ENCODE measurements at places on chromosomes 12 and 14.
A peak's percentile ranks its signal among the peaks of the same experiment; 100 is the strongest.

- peak; percentile 64 for DNase-seq
These were observed at the start of gene TNFAIP2 for GRCh38 chr14:103122947-103123633. TNFAIP2 (plus strand) TSS chr14:103123461; CDS start chr14:103126458, 2,997 bp downstream.

DNA sequence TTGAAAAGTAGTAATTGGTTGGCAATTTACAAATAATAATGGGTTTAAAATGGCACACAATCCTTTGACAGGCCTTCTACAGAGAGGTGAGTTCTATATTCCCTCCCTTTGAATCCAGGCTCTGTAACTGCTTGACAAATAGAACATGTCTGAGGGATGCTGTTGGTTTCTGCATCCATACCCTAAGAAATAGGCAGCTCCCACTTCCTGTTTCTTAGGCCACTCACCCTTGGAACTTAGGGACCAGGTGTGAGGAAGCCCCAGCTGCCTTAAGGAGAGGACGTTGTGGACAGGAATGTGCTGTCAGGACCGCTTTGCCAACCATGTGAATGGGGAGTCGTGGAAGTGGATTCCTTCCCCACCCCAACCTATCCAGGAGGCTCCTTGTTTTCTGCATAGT is 59.4 kb downstream of the LMNTD1 start:
- DNase-seq: no peak

DNA sequence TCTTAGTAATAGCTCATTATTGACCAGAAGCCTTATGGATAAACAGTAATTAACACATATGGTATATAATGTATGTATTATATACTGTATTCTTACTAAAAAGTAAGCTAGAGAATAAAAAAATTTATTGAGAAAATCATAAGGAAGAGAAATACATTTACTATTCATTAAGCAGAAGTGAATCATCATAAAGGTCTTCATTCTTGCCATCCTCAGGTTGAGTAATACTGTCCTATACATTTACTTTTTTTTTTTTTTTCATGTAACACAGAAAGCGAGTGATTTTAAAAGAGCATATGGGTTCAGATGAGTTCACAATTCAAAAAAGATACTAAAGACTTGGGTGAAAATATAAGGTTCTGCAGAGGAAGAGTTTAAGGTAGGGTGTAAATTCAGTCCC is 152.5 kb downstream of the TGFB3 start:
- DNase-seq: no peak

GRCh38 chr14:100823413-100824080 is 2.4 kb upstream of the MEG3 start:
- no peak for DNase-seq

DNA sequence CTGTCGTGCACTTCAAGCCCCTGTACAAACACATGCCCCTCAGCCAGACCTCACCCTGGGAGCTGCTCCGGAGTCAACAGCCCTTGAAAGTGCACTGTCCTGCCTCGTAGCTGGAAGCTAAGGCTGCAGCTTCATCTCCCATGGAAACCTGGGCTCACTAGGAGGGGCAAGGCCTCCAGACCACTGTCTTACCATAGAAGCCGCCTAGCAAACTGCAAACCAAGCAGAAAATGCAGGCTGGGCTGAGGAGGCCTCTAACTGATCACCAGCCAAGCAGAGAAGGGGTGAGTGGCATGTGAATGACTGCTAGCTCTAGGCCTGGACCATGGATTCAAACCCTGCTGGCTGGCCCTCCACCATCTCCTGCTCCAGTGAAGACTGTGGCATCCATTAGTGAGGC is 340.2 kb downstream of the CACNA1C start:
- no peak for DNase-seq

DNA sequence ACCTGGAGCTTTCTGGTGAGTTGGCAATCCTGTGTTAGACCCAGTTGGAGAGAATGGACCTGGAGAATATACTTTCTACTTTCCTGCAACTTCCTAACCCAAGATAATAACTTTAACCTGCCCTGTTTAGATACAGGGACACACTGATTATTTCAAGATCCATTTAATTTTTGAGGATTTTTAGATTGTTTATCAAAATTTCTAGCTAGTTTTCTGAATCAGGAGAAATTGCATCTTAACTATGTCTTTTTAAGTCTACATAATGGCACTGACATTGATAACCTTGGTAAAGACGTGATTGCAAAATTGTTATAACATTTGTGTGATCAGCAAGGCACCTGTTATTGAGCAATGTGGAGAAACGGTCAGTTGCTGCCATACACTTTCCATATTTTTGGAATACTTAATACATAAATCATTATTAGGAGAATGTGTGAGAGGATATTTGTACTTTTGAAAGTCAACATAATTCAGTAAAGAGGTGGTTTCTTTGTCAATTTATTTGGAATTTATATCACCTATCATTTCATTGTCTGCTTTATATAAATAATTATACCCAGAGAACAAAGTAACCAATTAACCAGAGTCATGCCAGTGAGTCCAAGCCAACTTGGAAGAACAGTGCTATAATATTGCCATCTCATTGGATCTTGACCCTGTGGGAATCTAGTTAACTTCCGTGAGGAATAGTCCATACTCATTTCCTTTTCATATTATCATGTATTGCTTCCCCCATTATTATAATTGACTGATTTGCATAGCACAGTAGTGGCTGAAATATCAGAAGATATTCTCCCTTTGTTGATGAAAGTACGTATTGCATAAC is 28.4 kb downstream of the NFYB start:
- DNase-seq: no peak

DNA sequence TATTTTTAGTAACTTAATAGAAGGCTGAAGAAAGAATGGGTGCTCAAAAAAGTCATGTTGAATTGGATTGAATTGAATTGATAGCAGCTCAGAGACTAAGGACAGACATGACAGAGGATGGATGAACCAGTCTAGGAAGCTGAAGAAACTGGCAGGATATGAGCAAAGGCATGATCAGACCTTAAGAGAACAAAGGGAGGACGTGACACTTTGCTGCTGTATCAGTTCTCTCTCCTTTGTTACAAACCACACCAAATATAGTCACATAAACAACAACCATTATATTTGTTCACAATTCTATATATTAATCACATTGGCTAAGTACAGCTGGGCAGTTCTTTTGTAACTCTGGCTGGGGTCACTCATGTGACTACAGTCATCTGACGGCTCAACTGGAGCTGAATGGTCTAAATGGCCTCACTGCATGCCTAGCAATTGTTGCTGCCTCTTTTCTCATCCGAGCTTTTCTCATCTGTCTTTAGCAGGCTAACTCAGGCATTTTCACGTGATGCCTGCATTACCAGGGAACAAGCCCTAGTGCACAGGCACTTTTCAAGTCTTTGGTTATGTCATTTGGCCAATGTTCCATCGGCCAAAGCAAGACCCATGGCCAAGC is 355.0 kb downstream of the ETNK1 start:
- DNase-seq: no peak

DNA sequence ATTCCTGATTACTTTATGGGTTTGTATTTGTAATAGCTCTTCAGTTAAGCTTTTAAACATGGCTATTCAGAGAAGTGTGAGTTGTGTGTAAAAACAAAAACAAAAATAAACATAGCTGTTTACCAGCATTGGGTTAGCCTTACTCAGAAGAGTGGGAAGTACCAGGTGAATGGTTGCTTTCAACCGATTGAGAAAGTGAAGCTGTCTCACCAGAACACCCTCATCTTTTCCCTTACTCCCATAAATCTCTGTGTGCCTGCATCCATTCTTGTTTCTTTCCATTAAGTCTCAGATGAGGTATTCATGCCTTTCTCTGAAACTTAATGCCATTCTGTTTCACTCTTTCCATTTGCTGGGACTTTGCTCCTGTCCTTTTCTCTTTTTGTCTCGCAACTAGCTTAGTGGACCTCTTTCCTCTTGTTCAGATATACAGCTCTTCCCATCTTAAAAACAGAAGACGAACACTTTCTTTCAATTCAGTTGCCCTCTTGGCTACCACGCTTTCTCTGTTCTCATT is 10.7 kb downstream of the BORCS5 start:
- no peak for DNase-seq

DNA sequence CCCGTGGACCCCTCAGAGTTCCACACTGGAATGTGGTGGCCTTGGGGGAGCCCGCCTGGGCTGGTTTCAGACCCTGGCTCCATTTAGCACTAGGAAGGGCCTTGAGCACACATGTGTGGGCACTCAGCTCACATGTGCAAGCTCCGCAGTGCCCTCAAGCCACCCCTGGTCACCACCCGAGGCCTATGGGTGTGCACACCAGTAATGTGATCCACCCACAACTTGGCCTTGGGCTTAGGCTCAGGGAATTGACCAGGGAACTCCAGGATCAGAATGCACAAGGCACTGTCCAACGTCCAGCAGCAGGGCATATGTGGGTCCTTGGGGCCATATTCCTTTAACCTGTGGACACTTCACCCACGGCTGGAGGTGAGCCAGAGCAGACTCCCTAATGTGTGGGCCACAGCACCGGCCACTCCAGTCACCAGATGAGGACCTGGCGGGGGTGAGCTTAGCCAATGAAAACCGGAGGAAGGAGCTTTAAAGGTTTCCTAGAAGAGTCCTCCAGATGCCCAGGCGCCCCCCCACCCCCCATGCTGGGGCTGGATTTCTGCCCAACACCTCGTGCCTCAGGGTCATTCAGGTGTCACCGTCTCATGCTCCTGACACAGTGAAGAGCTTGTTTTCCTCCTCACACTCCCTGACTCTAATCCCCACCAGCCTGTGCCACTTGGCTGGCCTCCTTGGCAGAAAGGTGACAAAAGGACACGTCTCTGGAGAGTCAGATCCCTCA is 209.2 kb downstream of the ZFP36L1 start:
- no peak for DNase-seq

GRCh38 chr12:83389237-83389996 is 702.7 kb downstream of the TMTC2 start:
- DNase-seq: no peak

DNA sequence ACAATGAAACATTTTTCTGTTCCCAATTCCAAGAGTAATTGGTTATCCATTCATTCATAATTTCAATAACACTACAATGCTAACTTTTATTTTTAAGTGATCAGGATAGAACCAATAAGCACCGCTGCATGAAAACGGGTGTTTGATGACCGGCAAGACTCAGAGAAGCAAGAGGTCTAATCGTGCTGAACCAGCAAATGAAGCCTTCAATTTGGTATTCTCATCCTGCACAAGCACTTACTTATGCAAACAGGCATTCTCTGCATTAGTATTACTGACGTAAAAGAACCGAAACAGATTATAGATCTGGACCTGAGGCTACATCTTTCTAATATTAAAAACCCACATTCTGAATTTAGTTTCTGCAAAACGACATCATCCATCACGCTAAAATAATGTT is 67.7 kb downstream of the RBM19 start:
- no peak for DNase-seq

GRCh38 chr12:66109056-66109455 is 21.5 kb downstream of the LLPH start:
- DNase-seq: no peak

DNA sequence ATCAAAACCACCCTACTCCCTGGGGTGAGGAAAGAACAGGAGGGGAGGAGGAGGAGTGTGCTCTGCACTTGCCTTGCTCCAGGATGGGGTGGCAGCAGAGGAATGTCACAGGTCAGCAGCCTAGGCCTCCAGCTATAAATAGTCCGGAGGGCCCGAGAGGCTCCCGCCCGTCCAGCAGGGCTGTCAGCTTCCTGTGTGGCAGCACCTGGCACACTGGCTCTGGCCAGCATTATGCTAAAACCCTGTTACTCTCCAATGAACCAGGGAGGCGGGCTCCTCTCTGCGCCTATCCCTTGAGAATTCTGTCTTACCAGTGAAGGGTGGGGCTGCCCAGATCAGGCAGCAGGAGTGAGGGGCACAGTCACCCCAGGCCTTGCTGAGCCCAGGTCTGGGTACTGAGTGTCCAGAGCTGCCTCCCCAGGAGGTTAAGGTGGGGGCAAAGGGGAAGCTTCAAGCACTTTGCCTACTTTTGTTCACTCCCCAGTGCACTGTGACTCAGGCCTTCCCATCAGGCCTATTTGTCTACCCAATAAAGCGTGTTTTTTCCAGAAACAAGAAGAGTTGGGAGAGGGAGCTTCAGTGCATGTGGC is 1.2 kb upstream of the COX14 start:
- DNase-seq: no peak

GRCh38 chr14:91177073-91178034 is 63.5 kb downstream of the DGLUCY start:
- DNase-seq: peak; percentile 9

DNA sequence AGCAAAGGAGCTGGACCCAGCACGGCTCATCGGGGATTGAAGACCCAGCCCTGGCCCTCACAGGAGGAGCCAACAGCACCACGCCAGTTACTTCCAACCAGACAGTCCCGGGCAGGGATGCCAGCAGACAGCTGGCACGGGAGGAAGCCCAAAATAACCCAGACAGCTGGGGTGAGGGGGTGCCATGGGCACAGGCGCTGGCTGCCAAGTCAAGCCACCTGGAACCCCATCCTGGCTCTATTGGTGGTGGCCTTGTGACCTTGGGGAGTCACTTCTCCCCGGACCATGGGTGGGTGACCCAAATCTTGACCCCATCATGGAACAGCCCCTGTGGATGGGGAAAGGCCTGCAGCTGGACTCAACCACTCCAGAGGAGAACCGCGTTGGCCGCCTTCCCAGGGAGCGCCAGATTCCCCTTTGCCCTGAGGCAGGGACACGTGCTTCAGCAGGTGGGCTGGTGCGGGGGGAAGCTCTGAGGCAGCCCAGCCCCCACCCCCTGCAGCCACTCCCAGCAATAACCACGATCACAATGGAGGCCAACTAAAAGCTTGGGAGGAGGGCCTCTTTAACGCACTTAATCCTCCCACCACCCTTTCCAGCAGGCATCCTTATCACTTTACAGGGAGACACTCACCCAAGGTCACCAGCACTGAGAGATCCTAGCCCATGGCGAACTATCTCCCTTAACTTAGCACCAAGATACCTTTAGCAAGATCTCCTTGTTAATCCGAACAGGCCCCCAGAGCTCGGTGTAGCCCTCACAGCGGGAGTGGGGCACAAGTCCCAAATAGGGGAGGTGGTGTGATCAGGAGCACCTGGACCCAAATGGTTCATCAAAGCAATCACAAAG is 4.7 kb upstream of the RHOF start:
- no peak for DNase-seq

DNA sequence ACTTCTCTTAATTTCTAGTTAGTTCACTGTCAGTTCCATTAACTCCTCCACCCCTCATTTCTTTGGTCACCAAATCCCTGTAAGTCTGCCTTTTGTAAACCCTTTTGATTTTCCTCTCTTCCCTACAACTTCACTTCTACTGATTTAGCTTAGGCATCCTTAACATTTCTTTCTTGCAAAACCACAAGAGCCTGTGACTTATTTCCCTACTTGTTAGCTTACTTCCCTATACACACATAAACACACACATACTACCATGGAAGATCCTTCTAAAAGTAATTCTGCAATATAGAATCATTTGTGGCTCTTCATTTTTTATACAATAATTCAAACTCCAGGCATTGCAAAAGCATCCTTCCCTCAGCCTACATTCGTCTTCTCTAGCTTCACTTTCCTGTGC is 494.3 kb upstream of the USP15 start:
- DNase-seq: no peak

GRCh38 chr14:99612738-99613330 is 8.8 kb upstream of the CCDC85C start:
- no peak for DNase-seq

DNA sequence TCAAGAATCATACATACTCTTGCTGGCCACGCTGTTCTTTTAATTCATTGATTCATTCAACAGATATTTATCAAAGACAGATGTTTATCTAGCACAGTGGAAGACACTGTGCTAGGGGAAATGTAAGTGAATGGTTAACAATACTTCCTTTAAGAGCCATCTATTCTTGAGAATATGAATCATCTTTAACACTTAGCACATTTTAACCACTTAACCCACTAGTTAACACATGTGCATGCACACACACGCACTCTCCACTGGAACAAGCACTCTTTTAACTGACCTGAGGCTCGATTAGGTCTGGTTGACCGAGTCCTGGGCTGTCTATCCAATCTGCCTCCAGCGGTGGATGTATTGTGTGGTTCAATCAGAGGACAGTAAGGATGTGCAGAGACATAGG is 34.6 kb downstream of the LMNTD1 start:
- DNase-seq: no peak
